ENCODE measurements at places on chromosomes 13 and 19.
A peak's percentile ranks its signal among the peaks of the same experiment; 100 is the strongest.

GRCh38 chr13:80123945-80124344 is 217.0 kb downstream of the SPRY2 start:
- DNase-seq: no peak

GRCh38 chr19:51688671-51689571 is 4.2 kb upstream of the SPACA6 start:
- DNase-seq: peak; percentile 93

DNA sequence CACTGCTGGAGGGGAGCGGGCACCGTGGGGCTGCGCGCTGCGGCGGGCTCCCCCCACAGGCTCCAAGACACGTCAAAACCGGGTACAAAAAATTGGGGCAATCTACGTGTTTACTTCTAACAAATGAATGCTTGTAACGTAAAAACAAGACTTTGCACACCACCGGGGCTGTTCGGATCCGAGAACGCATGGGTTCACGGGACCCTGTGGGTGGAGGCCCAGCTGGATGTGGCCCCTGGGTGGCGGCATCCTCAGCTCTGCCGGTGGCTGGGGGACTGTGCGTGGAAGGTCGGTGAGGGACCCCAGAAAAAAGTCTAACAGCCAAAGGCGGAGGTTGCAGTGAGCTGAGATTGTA is 10.3 kb upstream of the SLC7A10 start:
- no peak for DNase-seq

DNA sequence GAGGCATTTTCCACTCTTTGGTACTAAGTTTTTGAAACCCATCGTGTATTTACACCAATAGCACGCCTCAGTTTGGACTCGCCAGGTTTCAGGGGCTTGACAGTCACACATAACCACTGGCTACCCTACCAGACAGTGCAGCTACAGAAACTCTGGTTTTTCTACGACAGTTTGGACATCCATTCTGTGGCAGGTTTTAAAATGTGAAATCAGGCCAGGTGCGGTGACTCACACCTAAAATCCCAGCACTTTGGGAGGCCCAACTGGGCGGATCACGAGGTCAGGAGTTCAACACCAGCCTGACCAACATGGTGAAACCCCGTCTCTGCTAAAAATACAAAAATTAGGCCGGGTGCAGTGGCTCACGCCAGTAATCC is 13.2 kb downstream of the KDELR1 start:
- DNase-seq: no peak

GRCh38 chr19:6616011-6616410 is 25.1 kb upstream of the CD70 start:
- no peak for DNase-seq

DNA sequence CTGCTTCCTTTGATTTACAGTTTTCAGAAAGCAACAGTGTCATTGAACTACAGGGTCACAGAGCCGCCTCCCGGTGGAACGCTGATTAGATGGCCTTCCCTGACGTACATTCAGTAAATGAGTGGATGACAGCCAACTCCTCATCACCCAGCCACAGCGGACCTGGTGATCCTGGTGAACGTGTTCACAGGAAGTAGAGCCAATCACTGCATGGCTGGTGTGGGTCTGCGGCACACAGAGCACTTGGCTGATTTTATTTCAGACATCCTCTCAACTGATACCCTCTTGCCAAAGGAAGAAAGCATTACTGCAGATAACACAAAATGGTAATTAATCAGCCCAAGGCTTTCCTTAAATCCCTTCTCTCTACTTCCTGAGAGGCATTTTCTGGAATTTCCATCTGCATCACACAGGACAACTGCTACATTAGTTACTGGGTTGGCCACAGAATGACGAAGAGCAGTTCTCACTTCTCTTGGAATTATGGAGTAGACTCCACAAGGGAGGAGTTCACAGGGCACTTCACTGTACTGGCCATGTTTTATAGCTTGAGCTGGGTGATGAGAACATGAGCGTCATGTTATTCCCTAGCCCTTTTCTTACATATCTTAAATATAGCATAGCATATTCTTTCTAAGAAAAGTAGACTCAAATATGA is 84.0 kb upstream of the SLC7A1 start:
- no peak for DNase-seq

DNA sequence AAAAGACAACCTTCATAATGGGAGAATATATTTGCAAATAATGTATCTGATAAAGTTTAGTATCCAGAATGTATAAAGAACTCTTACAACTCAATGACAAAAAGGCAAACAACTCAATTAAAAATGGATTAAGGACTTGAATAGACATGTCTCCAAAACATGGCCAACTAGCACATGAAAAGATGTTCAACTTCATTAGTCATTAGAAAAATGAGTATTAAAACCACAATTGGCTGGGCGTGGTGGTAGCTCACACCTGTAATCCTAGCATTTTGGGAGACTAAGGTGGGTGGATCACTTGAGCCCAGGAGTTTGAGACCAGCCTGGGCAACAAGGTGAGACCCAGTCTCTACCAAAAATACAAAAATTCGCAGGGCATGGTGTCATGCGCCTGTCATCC is 18.8 kb upstream of the ZMYM5 start:
- DNase-seq: no peak

DNA sequence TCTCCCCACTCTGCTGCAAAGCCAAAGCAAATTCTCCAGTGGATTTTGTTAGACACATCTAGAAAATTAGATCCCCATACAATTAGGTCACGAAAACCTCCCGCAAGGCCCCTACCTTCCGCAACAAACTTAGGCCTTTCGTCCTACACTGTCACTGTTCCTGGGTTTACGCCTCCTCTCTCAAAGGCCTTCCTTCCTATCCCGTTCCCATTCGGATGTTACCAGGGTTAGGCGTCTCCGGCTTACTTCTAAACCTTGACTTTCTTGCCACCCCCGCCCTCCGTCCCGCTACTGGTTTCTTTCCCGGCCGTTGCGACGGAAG is 754 bp downstream of the RNF6 start:
- no peak for DNase-seq

DNA sequence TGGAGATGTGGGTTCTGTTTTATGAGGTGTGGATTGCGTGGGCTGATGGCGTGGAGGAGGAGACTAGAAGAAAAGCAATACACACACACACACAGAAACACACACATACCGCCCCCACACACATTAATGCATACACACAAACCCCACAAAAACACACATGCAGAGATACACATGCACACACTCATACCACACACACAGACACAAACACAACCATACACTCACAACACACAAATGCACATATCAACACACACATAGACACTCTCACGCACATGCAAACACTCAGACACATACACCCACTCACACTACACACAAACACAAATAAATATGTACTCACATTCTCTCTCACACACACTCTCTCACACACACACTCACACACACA is 75.7 kb upstream of the UBL3 start:
- no peak for DNase-seq

DNA sequence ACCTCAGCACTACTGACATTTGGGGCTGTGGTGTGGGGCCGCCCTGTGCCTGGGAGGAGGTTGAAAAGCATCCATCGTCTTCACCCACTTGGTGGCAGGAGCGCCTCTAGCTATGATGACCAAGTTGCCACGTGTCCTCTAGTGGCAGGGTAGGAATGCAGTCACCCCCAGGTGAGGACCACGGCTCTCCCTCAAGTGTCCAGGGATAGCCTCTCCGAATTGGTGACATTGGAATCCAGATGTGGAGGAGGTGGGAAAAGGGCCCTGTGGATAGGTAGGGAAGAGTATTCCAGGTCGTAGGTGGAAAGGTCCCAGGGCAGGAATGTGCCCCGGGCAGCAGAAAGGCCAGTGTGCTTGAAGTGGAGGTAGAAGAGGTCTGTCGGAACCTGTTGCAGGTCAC is 37.6 kb downstream of the ARHGEF18 start:
- DNase-seq: no peak

DNA sequence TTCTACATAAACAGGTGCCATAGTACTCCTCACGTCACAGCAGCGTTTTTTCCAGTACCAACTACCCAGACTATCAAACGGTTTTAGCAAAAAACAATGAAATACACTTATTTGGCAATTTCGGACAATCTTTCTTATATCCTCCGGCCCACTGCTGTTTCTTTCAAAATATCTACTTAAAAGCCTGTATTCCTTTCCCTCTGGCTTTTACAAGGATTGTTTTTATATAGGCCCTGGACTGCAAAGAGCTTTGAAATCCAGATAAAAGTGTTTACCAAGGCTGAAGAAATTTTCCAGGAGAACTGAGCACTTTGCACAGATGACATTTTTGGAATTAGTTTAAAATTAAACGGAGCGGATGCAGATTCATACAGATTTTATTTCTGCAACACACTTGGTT is 255.9 kb upstream of the STARD13 start:
- no peak for DNase-seq

GRCh38 chr19:43570174-43570791 is 5.0 kb downstream of the XRCC1 start:
- no peak for DNase-seq

DNA sequence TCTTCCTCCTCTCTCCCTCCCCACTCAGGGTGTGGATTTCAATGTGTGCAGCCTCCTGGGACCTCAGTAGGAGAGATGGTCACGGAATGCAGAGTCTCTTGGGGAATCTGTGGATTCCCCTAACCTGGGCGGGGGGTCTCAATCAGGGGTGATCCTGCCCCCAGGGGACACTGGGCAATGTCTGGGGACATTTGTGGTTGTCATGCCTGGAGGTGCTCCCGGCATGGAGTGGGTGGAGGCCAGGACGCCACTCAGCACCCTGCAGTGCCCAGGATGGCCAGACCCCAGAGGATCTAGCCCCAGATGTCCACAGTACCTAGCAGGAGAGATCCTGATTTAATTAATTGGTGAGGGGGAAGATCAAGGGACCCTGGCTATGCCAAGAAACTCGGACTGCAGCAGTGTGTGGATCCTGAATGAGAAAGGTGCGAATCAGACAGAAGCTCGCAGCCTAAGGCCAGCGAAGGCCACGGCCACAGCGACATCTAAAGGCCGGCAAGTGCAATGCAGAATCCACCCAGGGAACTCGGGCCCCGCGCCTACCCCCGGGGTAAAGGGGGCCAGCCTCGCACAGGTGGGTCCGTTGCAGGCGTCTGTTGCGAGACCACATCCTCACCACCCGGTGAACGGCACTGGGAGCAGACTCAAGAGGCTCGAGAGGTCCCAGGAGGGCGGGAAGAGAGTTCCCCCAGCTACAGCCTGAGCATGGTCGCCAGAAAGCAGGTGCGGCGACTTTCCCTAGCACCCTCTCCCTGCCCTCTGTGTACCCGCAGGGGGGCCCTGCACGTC is 88.8 kb downstream of the GNG7 start:
- no peak for DNase-seq

DNA sequence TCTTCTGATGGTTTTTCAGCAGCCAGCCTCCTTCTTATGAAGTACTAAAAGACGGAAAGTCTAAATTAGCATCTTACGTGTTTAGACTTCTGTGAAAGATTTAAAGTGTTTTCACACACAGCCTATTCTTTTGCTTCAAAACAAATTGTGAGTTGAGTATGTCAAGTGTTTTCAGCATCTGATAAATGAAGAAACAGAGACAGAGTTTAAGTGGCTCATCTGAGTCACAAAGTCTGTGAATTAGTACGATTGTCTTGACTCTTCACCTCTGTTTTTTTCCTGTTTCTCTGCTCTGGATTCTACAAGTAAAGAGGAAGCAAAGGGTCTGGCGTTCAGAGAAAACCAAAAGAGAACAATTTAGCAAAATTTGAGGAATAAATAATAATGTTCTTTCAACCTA is 116.4 kb downstream of the FRY start:
- no peak for DNase-seq

- DNase-seq: no peak
These were observed 95.3 kb upstream of the GPR12 start for GRCh38 chr13:26855921-26856320.

- DNase-seq: peak; percentile 87
These were observed 6.5 kb downstream of the MED29 start for GRCh38 chr19:39397360-39398296.

GRCh38 chr19:46216612-46217011 is 12.9 kb upstream of the IGFL1 start:
- DNase-seq: no peak

DNA sequence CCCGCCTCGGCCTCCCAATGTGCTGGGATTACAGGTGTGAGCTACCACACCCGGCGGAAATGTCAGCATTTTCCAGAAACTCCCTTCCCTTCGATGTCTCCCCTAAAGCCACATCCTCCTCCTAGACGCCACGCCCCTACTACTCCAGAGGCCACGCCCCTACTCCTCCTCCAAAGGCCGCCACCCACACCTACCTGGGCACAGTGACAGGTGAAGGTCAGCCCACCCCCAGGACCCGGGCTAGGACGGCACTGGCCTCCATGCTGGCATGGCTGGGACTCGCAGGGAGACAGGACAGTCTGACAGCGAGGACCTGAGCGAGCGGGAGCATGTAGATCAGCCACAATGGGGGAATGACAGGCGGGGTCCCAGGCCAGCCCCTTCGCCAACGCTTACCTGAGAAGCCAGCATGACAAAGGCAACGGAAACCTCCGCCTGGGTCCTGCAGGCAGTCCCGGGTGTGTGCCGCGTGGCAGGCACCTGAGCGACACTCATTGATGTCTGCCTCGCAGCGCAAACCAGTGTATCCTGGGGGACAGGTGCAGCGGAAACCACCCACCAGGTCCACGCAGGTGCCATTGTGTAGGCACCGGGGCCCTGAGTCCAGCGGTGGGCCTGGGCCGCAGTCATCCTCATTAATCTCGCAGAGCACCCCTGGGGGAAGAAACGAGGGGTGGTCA is 22.0 kb downstream of the NOTCH3 start:
- DNase-seq: no peak

DNA sequence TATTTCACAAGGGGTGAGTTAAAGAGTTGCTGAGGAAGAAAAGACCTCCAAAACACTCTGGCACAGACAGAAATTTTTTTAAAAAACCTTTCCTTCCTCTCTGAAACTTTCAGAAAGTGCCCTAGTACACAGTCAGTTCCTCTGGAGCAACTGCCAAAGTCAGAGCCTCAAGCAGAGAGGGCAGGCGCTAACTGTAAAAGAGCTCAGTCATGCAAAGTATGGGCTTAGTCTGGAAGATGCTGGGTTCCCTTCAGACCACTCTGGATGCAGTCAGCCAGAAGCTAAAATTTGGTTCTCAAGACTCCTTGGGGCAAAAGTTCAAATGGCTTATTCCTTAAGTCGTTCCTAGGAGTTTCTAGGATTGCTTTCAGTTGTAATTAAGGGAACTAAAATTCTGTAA is 671.6 kb downstream of the PCDH9 start:
- no peak for DNase-seq

DNA sequence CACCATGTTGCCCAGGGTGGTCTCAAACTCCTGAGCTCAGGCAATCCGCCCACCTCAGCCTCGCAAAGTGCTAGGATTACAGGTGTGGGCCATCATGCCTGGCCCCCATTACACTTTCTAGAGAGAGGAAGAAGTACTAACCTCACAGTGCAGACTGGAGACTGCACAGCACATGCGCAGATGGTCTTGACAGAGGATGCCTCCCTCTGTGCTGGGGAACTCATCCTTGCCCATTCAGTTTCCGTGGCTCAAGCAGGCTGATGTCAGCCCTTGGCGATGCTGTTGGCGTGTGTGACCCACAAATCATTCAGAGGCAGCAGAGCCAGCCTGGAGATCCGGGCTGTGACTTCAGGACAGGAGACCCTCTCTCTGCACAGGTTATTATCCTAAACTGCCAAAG is 14.6 kb upstream of the FFAR2 start:
- no peak for DNase-seq

All from hypothalamus (tissue), 51 donors.